ENCODE measurements at places on chromosomes 6 and 20.

GRCh38 chr6:17966451-17966850 is 21.0 kb downstream of the KIF13A start:
- DNase-seq: no peak

- no peak for DNase-seq
Observed at GRCh38 chr20:4150070-4150441, 134.7 kb upstream of the RNF24 start.

DNA sequence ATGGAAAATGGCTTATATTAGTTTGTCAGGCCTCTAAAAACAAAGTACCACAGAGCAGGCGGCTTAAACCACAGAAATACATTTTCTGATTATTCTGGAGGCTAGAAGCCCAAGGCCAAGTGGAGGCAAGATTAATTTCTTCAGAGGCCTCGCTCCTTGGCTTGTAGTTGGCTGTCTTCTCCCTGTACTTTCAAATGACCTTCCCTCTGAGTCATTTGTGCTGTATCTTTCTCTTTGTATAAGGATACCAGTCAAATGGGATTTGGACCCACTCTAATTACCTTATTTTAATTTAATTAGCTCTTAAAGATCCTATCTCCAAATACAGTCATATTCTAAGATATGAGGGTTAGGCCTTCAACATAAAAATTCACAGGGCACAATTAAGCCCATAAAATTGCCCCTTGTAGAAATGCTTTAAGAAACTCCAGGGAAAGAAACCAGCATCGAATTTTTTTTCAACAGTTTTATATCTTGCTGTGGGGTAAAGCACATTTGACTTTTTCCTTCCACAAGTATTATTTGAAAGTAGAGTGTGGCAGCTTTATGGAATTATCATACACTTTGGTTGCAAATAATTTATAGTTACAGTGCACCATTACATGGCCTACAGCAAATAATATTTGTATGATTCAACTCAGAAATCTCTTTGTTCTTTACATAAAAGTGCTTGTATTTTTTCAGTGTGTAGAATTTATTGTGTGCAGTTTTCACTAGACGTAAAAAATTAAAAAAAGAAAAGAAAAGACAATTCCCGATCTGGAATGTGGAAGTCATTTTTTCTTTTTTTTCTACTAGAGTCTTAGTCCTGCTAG is 706.1 kb downstream of the KIF16B start:
- no peak for DNase-seq

DNA sequence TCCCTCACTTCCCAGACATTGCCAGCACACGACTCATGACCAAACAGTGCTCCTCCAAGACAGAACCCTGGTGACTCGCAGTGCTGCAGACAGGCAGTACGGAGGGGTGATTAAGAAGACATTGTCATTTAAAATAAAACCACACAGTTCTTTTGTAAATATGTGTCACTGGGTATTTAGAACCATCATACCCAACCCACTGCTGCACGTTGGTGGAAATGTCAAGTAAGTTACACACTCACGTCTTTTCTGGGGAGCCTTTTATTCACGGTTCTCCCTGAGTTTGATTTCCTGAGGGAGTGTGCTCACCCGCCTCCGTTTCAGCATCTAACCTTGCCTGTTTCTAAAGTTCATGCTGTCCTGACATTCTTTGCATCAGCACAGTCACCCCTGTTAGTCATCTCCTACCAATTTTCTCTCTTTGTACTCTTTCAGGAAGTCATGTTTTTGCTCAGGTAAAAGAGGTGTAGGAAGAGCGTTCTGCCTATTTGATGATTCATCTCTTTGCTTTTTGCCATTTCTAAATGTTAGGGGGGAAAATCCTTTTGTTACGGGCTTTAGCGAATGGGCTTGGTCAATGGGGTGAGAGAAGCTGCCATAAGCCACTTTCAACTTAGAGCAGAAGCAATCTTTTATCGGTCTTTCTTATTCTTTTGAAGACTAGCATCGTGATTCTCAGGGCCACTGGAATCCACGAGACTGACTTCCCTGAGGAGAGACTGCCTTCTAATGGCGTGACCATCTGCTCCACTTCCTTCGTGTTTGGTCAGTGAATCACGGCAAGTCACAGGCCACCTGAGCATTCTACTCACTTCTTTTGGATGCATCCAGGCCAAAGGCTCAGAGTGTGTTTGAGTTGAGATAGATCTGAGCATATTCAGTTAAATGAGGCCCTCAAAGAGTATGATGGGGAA is 512.8 kb upstream of the JARID2 start:
- DNase-seq: peak; percentile 26

DNA sequence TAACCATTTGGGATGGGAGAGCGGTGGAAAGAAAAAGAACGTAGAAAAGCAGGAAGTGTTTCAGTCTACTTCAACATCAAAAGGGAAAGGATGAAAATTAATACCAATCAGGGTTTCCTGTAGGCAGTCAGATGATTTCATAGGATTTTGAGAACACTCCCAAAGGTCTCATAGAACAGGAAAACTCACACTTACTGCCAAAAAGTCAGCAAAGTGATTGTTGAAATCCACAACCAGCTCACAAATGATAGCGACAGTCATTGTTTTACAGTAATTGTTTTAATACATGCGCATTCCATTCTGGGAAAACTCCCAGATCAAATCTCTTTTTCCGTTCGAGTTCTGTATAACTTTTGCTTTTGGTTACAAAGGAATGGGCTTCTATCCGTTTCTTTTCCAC is 5.3 kb upstream of the CNKSR3 start:
- DNase-seq: no peak

All from stimulated activated CD8-positive, alpha-beta memory T cell treated with anti-CD3 and anti-CD28 coated beads, Interleukin-4, amount 100 ng/mL, for 4 hours (primary cell).